NCI-H1105 treated with DMSO at 0.1 percent for 48 hours (cell line): ENCODE measurements at places on chromosomes 6 and 20.

DNA sequence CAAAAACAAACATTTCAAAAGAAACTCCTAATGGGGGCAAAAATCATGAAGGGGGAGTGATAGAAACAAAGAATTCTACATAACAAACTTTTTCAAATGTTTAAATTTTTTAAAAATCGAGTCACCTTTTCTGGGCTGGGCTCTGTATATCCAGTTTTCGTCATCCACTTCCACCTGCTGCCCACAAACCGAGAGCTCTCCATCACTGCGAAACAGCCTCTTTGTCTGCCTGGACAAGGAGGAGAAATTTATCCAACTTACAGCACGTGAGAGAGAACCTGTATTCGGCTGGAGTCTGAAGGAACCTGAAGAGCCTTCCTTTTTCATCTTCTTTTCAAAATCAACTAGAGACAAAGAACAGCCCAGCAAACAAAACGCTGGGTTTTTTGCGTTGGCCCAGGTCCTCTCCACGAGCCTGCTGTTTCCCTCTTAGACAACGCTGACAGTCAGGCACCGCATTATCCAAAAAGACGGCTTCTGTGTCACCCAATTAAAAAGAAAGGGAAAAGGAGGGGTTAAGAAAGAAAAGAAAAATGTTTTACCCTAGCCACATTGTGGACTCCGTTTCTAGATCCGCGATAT, 72.4 kb upstream of the NHSL1 start:
- peak; percentile 64 for DNase-seq

- no peak for DNase-seq
Measured at GRCh38 chr6:152423216-152424103, 213.7 kb downstream of the SYNE1 start.

GRCh38 chr6:28393912-28394662, 5.5 kb downstream of the ZSCAN12 start:
- no peak for DNase-seq

GRCh38 chr20:53413186-53413631, 180.4 kb downstream of the ZNF217 start:
- no peak for DNase-seq

GRCh38 chr6:148296771-148297170, 45.9 kb upstream of the SASH1 start:
- no peak for DNase-seq
